ENCODE measurements at places on chromosomes 16 and 17. TPM values are rescaled to one million over a fixed set of nuclear protein-coding genes. Genes with fewer than 3 reads are reported as not detected.
A peak's percentile ranks its signal among the peaks of the same experiment; 100 is the strongest.

The SLC5A2 gene
- total RNA-seq, result not detected

DNA sequence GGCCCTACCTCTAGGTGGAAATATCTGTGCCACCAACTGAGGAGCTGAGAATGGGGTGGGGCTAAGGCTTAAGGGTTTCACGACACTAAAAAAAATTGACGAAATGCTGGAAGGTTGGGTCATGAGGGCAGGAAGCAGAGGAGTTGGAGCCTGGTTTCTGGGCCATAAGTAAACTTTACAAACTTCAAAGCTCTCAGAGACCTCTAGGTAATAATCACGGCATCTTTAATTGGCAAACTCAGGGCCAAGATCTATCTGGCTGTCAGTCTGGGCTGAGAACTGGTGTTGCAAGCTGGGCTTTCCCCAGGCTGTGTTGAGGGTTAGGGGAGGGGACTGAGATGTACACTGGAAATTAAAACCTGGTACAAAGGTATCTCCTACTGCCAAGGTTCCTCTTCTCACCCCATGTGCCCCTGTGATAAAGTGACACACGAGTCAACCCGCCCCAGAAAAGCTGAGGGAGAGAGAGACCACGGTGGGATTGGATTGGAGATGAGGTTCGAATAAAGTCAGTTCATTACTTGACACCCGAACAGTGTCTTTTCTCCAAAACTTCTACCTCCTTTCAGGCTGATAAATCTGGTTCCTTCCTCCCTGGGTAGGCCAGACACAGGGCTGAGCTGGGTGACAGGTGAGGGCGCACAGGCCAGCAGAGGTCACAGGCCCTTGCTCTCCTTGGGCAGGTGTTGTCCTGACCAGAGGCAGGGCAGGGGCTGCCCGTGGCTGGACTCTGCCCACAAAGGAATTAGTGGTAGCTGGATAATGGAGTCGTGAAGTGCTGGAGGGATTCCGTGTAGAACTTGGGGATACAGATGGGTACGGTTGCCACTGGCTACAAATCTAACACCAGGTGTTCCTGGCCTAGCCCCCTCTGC is 4.0 kb upstream of the ZNF768 start:
- DNase-seq, result no peak
- no peaks in the 10 kb centered on the region for H3K27me3 ChIP-seq
- H3K4me1 ChIP-seq, result peaks cover 26% of the 10 kb centered on the region
- peaks cover 8% of the 10 kb centered on the region for H3K36me3 ChIP-seq
- H3K4me3 ChIP-seq, result no peak overlapping the region

The GAS7 gene
- total RNA-seq, result 2.6 TPM

GRCh38 chr17:4548721-4549531 is 6.3 kb downstream of the MYBBP1A start:
- no peak overlapping the region for H3K27ac ChIP-seq
- DNase-seq, result no peak
- H3K36me3 ChIP-seq, result peaks cover 74% of the 10 kb centered on the region
- H3K4me3 ChIP-seq, result no peak overlapping the region
- no peaks in the 10 kb centered on the region for H3K4me1 ChIP-seq

DNA sequence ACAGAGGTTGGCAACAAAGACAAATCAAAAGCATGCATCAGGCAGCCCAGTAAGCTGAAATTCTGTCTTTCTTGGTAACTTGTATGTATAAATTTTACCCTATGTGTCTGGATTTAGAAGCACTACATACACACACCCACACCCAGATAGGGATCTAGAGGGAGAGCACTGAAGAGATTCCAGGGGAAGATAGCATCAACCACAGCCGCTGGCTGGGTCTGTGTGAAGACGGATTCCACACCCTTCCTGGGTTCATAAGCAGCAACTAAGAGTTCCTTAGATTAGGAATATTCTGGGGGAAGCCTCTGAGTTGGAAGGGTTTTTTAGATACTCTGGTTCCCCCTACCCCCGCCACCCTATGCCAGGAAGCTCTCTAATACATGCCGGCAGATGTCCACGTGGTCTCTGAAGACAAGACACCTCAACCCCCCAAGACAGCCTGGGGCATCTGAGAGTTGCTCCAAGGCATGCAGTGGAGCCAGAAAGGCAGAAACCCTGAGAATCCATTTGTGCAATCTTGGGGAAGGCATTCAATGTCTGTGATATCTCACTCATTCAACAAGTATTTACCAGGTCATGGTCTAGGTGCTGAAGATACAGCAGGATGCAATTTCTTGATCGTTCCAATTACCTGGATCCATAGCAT is 86.4 kb downstream of the NOG start:
- DNase-seq, result no peak
- H3K36me3 ChIP-seq, result no peaks in the 10 kb centered on the region
- H3K4me1 ChIP-seq, result peaks cover 37% of the 10 kb centered on the region

GRCh38 chr17:81396722-81397313 is 1.6 kb downstream of the BAHCC1 start:
- no peaks in the 10 kb centered on the region for H3K27me3 ChIP-seq
- peaks cover 11% of the 10 kb centered on the region for H3K36me3 ChIP-seq
- peaks cover 47% of the 10 kb centered on the region for H3K4me1 ChIP-seq
- peak overlapping the region; percentile 82 for H3K27ac ChIP-seq
- DNase-seq, result peak; percentile 91

The PERCC1 gene
- not detected for total RNA-seq

The CNTNAP1 gene
- 0.34 TPM for total RNA-seq

The CCL11 gene
- total RNA-seq, result not detected

- H3K27ac ChIP-seq, result no peak overlapping the region
- no peaks in the 10 kb centered on the region for H3K36me3 ChIP-seq
- no peak for DNase-seq
- no peak overlapping the region for H3K4me3 ChIP-seq
- H3K27me3 ChIP-seq, result no peaks in the 10 kb centered on the region
Measured at GRCh38 chr17:33126086-33126485, 134.4 kb downstream of the SPACA3 start.

The SPNS3 gene
- not detected for total RNA-seq

GRCh38 chr17:145671-146541 is 8.5 kb downstream of the SCGB1C2 start:
- H3K27ac ChIP-seq, result no peak overlapping the region
- H3K4me1 ChIP-seq, result no peaks in the 10 kb centered on the region
- no peaks in the 10 kb centered on the region for H3K27me3 ChIP-seq
- H3K36me3 ChIP-seq, result no peaks in the 10 kb centered on the region
- H3K4me3 ChIP-seq, result no peak overlapping the region

DNA sequence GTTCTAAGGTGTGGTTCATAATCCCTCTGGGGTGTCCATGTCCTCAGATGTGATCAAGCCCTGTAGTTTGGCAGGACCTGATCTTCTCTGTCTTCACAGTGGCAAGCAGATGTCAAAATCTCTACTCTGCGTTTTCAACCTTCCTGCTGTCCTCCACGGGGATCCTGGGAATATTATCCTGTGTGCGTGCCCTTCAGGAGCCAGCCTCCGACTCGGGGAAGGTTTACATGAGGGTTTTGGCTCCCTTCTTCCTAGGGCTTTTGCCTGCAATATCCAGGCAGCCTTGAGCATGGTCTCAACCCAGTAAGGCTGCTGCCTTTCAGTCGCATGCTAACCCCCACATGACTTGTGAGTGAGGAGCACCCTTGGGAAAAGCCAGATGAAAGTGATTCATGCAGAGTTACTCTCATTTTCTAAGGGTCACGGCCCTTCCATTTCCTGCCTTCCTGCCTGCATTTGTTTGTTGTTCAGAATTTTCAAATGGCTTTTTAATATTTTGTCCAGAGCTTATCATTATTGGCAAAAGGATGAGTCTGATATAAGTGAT is 202.2 kb upstream of the CHMP6 start:
- H3K4me3 ChIP-seq, result no peak overlapping the region
- peaks cover 66% of the 10 kb centered on the region for H3K4me1 ChIP-seq

The ZNF205 gene
- total RNA-seq, result 15.3 TPM

GRCh38 chr16:50360779-50361178 is 8.0 kb downstream of the BRD7 start:
- no peaks in the 10 kb centered on the region for H3K27me3 ChIP-seq
- H3K36me3 ChIP-seq, result peaks cover 81% of the 10 kb centered on the region
- no peak for DNase-seq
- H3K27ac ChIP-seq, result no peak overlapping the region
- H3K4me3 ChIP-seq, result no peak overlapping the region

The CMTM1 gene
- 3.5 TPM for total RNA-seq

DNA sequence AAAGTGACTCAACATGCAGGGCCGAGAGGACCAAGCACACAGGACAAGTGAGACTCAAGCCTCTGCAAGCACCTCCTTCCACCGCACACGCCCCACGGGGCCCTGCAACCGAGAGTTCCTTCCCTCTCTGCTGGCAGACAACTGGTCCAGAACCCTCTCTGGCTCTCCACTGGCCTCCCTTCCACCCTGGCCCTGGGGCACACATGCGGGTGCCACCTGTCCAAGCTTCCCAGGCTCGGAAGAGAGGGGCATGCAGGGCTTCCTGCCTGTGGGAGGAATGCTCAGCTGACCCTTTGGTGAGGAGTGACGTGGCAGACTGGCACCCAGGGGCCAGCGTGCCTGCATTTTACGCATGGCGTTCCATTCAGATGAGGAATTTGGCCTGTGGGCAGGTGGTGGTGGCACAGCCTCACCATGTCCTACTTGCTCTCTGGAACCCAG is 59.8 kb downstream of the PIPOX start:
- peaks cover 3% of the 10 kb centered on the region for H3K36me3 ChIP-seq
- no peaks in the 10 kb centered on the region for H3K4me1 ChIP-seq
- no peak for DNase-seq
- H3K4me3 ChIP-seq, result no peak overlapping the region
- H3K27me3 ChIP-seq, result no peaks in the 10 kb centered on the region
- no peak overlapping the region for H3K27ac ChIP-seq

The SLFN12L gene
- 0.72 TPM for total RNA-seq

DNA sequence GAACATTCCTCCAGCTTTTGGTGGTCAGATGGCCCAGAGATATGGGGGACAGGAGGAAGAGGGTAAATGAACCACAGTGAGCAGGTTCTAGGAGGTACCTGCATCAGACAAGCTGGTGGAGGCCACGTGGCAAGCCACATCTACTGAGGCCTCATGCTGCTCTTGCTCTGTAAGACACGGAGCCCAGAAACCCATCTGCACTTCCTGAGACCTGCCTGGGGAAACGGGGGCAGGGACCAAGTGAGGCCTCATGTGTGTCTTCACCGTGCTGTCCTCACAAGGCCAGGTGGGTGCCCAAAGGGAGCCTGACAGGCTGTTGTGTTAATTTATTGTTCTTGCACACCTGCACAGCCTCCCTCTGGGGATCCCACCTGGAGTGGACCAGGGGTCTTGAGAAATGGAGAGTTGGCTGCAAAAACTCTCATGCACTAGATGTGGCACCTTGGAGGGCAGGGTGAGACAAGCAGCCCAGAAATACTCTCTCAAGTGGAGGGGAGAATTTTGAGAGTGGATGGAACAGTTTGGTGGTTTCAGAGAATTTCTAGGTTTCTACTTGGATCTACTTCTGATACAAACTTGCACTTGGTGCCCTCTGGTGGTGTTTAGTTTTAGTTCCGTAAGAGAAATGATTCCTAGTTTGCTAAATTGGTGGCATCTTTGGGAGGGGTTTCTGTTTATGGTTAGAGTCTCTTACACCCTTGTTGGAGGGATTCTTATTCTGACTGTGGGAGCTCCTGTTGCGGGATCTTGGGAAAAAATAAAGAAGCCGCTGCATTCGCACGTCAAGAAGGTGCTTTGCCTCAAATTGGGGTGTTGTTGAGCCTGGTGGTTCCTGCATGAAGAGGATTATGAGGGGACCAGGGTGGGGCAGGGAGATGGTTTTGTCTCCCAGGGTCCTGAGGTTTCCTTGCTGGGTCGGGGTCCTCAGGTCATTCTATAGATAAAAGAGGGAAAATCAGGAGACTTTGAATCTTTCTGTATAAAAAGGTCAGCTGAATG is 47.5 kb downstream of the SLC6A2 start:
- peak; percentile 36 for DNase-seq
- H3K36me3 ChIP-seq, result no peaks in the 10 kb centered on the region
- no peak overlapping the region for H3K27ac ChIP-seq
- no peak overlapping the region for H3K4me3 ChIP-seq
- no peaks in the 10 kb centered on the region for H3K27me3 ChIP-seq

DNA sequence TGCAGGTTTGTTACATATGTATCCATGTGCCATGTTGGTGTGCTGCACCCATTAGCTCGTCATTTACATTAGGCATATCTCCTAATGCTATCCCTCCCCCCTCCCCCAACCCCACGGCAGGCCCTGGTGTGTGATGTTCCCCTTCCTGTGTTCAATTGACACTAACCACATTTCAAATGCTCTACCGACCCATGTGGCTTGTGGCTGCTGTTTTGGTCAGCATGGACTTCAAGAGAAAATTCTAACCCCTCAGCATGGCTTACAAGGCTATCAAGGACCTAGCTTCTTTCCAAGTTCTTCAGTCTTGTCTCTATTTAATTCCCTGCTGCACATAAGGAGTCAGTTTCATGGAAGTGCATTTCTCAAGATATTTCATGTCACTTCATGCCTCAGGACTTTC is 52.9 kb downstream of the MMD start:
- H3K4me1 ChIP-seq, result no peaks in the 10 kb centered on the region
- no peak for DNase-seq
- H3K27ac ChIP-seq, result no peak overlapping the region
- no peak overlapping the region for H3K4me3 ChIP-seq
- H3K36me3 ChIP-seq, result no peaks in the 10 kb centered on the region
- H3K27me3 ChIP-seq, result no peaks in the 10 kb centered on the region

- no peak for DNase-seq
- no peaks in the 10 kb centered on the region for H3K36me3 ChIP-seq
- no peak overlapping the region for H3K27ac ChIP-seq
- H3K4me1 ChIP-seq, result no peaks in the 10 kb centered on the region
- no peak overlapping the region for H3K4me3 ChIP-seq
Measured at GRCh38 chr16:49503256-49504022, 129.8 kb downstream of the C16orf78 start.

The MYH8 gene
- total RNA-seq, result not detected

DNA sequence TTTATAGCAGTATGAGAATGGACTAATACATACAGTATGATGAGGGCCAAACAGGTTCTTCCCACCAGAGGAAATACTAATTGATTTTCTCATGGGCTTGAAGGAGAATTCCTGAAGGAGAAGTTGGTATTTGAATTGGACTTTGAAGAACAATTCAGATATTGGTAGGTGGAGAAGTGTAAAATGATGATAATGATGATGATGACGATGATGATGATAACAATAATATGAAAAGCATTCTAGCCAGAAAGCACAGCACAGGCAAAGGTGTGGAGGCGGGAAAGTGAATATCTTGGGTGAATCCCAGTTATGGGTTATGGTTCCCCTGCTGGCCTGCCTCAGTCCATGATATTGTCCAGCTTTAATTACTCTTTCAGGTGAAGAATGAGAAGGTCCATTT is 562.4 kb upstream of the SALL1 start:
- no peak for DNase-seq
- H3K4me1 ChIP-seq, result no peaks in the 10 kb centered on the region
- H3K27me3 ChIP-seq, result no peaks in the 10 kb centered on the region
- H3K36me3 ChIP-seq, result no peaks in the 10 kb centered on the region
- H3K27ac ChIP-seq, result no peak overlapping the region

- no peak overlapping the region for H3K4me3 ChIP-seq
- no peaks in the 10 kb centered on the region for H3K27me3 ChIP-seq
- H3K4me1 ChIP-seq, result no peaks in the 10 kb centered on the region
- peak; percentile 22 for DNase-seq
Measured at GRCh38 chr17:59505610-59506276, 59.7 kb upstream of the DHX40 start.

The NME2 gene
- 970 TPM for total RNA-seq
